ENCODE measurements at places on chromosomes 1 and 21. TPM values are rescaled to one million over a fixed set of nuclear protein-coding genes. Genes with fewer than 3 reads are reported as not detected.

- H3K4me1 ChIP-seq = no peaks in the 10 kb centered on the region
- no peak overlapping the region for H3K4me3 ChIP-seq
- H3K27me3 ChIP-seq = peaks cover 2% of the 10 kb centered on the region
- no peak for DNase-seq
- H3K27ac ChIP-seq = no peak overlapping the region
Measured at GRCh38 chr1:205480349-205480985, 24.0 kb upstream of the CDK18 start.

DNA sequence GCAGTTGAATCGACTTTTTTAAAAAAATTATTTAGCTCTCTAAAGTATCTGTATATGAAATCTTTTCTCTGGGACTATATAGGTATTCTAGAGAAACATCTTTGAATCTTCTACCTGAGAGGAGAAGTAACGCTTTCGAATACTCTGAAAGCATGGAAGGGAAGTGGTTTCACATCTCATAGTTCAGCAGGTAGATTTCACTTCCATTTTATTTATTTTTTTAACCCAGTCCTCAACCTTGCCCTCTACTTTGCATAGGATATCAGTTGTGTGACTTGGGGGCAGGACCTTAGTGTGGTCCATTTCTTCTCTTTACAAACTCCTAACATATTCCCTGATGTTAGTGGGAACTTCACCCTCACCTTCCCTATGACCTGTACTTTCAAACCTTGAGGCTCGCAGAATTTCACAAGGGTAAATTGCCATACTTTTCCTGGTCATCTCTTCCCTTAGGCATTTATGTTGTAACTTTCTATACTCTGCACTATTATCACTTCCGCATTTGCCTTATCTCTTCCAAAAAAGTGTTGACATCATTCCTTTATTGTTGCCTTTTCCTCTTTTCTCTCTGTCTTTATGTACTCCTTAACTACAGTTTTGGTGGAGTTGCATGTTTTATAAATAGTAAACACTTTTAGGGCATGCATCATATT is 1208.5 kb upstream of the ADGRL4 start:
- no peaks in the 10 kb centered on the region for H3K4me1 ChIP-seq
- no peak overlapping the region for H3K4me3 ChIP-seq
- DNase-seq = no peak
- H3K36me3 ChIP-seq = no peaks in the 10 kb centered on the region
- no peaks in the 10 kb centered on the region for H3K27me3 ChIP-seq

DNA sequence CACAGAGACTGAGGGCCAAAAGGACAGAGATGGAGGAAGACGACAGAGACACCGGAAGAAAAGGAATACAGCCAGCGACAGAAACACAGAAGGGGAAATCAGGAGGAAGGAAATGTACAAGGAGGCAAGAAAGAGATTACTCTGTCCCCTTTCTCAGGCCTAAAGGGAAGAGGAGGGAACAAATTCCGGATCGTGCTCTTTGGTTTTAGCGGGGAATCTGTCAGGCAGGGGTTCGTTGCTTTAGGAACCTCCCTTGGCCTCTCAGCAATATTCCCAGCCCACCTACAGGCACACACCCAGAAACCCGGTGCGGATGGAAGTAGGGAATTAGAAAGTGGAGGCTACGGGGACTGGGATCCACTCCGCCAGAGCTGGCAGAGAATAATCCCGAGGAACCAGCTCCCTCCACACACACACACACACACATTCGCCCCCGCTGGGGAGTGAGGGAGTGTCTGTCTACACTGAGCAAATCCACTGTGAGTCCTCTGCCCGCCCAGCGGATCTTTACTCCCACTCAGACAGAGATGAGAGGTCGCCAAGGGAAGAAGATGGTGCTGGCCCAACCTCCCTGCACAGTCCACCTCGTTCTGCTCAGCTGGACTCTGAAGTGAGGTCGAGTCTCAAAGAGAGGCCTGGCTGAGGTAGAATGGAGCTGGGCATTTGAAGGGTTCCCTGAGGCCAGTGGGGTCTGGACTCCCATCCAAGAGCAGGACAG is 5.7 kb downstream of the TAL1 start:
- no peak overlapping the region for H3K27ac ChIP-seq
- DNase-seq = no peak
- H3K4me1 ChIP-seq = no peaks in the 10 kb centered on the region
- H3K4me3 ChIP-seq = no peak overlapping the region
- H3K27me3 ChIP-seq = no peaks in the 10 kb centered on the region
- no peaks in the 10 kb centered on the region for H3K36me3 ChIP-seq

GRCh38 chr1:78388275-78388674 is 102.5 kb upstream of the PTGFR start:
- no peaks in the 10 kb centered on the region for H3K4me1 ChIP-seq
- no peaks in the 10 kb centered on the region for H3K27me3 ChIP-seq
- DNase-seq = no peak
- H3K36me3 ChIP-seq = no peaks in the 10 kb centered on the region
- no peak overlapping the region for H3K27ac ChIP-seq

GRCh38 chr1:11784993-11785769 is 20.6 kb downstream of the MTHFR start:
- DNase-seq = peak; percentile 91
- no peak overlapping the region for H3K4me3 ChIP-seq
- no peaks in the 10 kb centered on the region for H3K4me1 ChIP-seq
- H3K27me3 ChIP-seq = no peaks in the 10 kb centered on the region
- no peaks in the 10 kb centered on the region for H3K36me3 ChIP-seq

- H3K4me1 ChIP-seq = no peaks in the 10 kb centered on the region
- DNase-seq = no peak
- H3K27me3 ChIP-seq = no peaks in the 10 kb centered on the region
- H3K27ac ChIP-seq = no peak overlapping the region
- H3K36me3 ChIP-seq = no peaks in the 10 kb centered on the region
- H3K4me3 ChIP-seq = no peak overlapping the region
Measured at GRCh38 chr1:153483776-153484175, 23.3 kb upstream of the S100A7 start.

GRCh38 chr1:227898502-227899140 is 49.1 kb downstream of the WNT9A start:
- no peak for DNase-seq
- no peaks in the 10 kb centered on the region for H3K36me3 ChIP-seq
- H3K4me3 ChIP-seq = no peak overlapping the region
- H3K27me3 ChIP-seq = no peaks in the 10 kb centered on the region

DNA sequence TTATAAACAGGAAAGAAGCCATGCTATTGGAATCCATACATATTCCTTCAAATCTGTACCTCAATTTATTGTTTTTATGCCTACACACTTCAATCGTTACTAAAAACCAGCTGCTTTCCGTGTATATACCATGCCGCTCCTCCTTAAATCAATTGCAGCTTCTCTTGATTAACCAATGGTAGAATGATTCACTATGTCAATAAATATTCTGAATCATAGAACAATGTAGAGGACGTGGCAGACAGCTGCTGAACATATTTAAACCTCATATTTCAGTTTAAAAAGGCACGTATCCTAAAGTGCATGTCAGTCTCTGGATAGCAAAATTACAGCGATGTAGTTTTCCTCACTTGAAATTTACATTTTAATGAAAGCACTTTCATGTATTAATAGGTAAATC is 100.4 kb downstream of the MRPL39 start:
- no peak overlapping the region for H3K27ac ChIP-seq
- H3K4me1 ChIP-seq = no peaks in the 10 kb centered on the region
- DNase-seq = no peak
- no peak overlapping the region for H3K4me3 ChIP-seq
- no peaks in the 10 kb centered on the region for H3K27me3 ChIP-seq

DNA sequence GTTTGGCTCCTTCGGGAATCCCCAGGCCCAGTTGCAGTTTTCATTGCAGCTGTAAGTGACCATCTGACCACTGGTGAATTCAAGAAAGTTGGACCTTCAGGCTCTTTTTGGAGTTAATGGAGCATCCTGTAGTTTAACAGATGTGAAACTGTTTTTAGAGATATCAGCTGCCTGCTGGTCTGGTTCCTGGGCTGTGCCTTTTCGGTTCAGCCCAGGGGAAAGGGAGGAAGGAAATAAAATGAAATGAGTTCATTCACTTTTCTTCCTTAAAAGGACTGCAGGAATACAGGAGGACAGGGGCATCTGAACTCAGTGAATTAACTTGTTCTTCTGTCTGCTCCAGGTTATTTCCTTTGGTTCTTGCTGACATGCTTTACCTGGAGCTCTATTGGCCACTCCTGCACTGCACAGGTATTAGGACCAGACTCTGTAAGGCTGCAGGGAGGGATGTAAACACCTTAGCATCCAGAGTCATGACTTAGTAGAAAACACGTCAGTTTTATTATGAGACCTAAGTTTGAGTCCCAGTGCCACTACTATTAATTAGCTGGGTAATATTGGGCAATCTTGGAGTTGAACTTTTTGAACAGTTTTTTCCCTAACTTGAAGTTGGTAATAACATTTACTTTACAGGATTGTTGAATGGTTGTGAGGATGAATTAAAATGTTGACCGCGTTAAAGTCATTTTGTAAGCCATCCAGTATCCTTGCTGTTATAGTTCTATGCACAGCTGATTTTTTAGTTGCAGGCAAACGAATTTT is 83.6 kb downstream of the LRRC8D start:
- H3K27ac ChIP-seq = no peak overlapping the region
- H3K36me3 ChIP-seq = no peaks in the 10 kb centered on the region
- no peaks in the 10 kb centered on the region for H3K27me3 ChIP-seq
- no peak overlapping the region for H3K4me3 ChIP-seq
- H3K4me1 ChIP-seq = peaks cover 4% of the 10 kb centered on the region

DNA sequence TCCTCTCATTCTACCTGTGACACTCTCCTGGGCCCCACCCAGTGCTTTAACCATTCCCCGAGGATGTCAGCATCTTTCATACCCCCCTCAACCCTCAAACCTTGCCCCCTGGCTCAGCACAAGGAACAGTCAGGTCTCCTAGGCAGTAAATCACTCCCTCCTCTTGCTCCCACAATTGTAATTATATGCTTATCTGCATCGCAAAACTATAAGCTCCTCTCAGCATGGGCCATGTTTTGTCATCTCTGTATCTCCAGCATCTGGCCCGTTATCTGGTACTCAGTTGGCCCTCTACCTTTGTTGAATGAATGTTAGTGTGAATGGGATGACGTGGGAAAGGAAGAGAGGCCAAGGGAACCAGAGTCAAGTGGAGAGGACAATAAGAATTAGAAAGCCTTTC is 2.8 kb upstream of the ELOVL1 start:
- no peaks in the 10 kb centered on the region for H3K4me1 ChIP-seq
- no peak for DNase-seq

DNA sequence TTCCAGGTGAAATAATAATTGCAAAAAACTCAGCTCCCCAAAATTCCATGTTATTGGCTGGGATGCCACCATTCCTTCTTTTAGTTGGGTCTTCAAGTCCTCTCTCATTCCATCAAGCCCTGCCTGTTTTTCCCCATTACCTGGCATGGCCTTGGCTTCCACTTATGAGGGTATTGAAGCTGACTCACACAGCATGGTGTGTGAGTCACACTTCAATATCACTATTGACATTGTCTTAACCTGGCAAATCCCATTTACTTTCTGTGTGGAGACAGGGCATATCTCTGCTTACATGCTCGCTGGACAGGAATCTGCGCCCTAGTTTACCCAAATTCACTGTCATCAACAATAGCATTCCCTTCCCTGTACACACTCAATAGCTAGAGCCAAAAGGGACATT is 1806.8 kb downstream of the BRINP3 start:
- no peak overlapping the region for H3K4me3 ChIP-seq
- H3K27ac ChIP-seq = no peak overlapping the region
- no peaks in the 10 kb centered on the region for H3K36me3 ChIP-seq

DNA sequence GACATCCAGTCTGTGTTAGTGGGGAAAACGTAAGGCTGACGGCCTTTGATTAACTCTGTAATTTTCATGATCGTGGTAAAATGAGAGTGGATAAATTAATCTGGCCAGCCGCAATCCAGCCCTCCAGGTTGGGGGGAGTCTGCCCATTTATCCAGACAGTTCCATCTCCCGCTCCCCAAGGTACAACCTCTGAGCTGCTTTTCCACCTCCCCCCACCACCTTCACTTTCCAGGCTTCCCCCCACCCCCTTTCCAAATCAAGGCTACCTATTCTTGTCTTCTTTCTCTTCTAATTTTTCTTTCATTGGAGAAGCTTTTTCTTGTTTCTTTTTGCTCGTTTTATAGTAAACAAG is 6.0 kb downstream of the MIER1 start:
- H3K27ac ChIP-seq = peak overlapping the region; percentile 80
- peaks cover 3% of the 10 kb centered on the region for H3K4me1 ChIP-seq
- H3K36me3 ChIP-seq = no peaks in the 10 kb centered on the region
- no peaks in the 10 kb centered on the region for H3K27me3 ChIP-seq
- peak overlapping the region; percentile 64 for H3K4me3 ChIP-seq

- H3K4me3 ChIP-seq = no peak overlapping the region
- no peak for DNase-seq
- H3K36me3 ChIP-seq = no peaks in the 10 kb centered on the region
- H3K27me3 ChIP-seq = peaks cover 2% of the 10 kb centered on the region
Measured at GRCh38 chr1:4585216-4585615, 69.2 kb upstream of the AJAP1 start.

DNA sequence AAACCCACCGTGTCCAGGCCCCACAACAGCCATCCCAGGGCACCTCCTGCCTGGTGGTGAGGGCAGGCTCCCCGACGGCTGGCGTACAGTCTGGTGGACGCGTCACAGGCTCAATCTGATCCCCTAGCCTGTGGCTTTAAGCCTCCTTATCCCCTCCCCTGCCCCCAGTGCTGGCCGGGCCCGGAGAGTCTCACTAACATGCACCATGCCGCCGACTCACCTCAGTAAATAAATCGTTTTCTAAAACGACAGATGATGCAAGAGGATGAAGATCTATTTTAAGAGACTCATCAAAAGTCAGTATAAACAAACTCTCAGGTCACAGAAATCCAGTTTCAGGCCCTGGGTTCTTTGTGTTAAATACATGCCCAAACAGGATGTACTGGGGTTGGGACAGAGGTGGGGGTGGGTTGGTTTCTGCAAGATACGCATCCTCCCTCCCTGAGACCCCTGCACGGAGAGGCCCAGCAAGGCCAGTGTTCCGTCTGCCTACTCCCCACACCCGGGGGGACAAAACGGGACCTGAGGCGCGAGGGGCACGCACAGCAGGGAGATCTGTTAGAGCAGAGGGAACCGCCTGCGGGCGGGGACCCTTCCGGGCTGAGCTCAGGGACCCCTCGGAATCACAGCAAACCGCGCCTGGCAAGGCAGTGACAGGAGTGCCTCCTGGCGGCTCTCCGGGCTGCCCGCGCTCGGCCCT is 3.1 kb downstream of the PANK4 start:
- no peak overlapping the region for H3K4me3 ChIP-seq
- no peaks in the 10 kb centered on the region for H3K36me3 ChIP-seq
- no peaks in the 10 kb centered on the region for H3K27me3 ChIP-seq
- no peaks in the 10 kb centered on the region for H3K4me1 ChIP-seq

DNA sequence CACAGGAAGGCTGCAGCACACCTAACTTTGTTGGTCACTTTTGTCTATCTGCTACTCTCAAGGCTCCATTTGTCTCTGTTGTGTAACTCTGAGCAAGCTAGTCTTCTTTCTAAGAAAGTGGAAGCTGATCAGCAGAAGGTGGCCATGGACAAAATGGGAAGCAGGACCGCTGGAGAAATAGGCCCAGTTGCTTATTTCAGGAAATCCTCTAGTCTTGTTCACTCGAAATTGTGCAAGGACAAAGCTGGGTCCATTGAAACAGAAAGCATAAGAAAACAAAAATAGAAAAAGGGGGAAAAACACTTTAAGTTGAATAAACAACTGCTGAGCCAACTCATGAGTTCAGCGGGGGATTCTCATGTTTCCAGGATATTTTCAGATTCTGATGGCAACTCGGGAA is 150.1 kb downstream of the PBX1 start:
- H3K27me3 ChIP-seq = no peaks in the 10 kb centered on the region
- H3K4me1 ChIP-seq = peaks cover 11% of the 10 kb centered on the region
- H3K27ac ChIP-seq = no peak overlapping the region
- H3K4me3 ChIP-seq = no peak overlapping the region

The TSHB gene
- total RNA-seq = not detected

The ADAR gene
- total RNA-seq = 125 TPM

The CBR1 gene
- total RNA-seq = 45.9 TPM

The CD247 gene
- total RNA-seq = 4.3 TPM

The AGT gene
- total RNA-seq = 49.1 TPM

The SLC39A1 gene
- 88.9 TPM for total RNA-seq

The TMEM82 gene
- total RNA-seq = not detected

The ATPAF1 gene
- total RNA-seq = 26.9 TPM

The ECE1 gene
- 135 TPM for total RNA-seq

Data from aorta (tissue), 5 donors.